T-helper 17 cell (primary cell): ENCODE measurements at places on chromosomes 13 and 19. TPM values are rescaled to one million over a fixed set of nuclear protein-coding genes. Genes with fewer than 3 reads are reported as not detected.

KANK3 gene
- total RNA-seq = 2.9 TPM

DNA sequence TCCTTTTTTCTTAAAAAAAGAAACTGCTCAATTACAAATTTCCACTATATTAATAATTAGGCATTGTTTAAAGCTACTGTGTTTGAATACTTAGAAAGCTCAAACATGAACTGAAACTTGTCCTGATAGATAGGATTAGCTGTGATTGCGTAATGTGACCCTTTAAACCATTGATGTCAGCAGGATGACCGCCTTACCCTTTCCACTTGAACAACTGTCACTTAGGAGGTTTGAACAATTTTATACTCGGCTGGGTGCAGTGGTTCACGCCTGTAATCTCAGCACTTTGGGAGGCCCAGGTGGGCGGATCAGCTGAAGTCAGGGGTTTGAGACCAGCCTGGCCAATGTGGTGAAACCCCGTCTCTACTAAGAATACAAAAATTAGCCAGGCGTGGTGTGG is 2.9 kb downstream of the LAMP1 start:
- H3K36me3 ChIP-seq = no peaks in the 10 kb centered on the region
- DNase-seq = no peak
- no peak overlapping the region for H3K27ac ChIP-seq
- peaks cover 33% of the 10 kb centered on the region for H3K4me1 ChIP-seq
- no peaks in the 10 kb centered on the region for H3K27me3 ChIP-seq
- no peak overlapping the region for H3K4me3 ChIP-seq

DNA sequence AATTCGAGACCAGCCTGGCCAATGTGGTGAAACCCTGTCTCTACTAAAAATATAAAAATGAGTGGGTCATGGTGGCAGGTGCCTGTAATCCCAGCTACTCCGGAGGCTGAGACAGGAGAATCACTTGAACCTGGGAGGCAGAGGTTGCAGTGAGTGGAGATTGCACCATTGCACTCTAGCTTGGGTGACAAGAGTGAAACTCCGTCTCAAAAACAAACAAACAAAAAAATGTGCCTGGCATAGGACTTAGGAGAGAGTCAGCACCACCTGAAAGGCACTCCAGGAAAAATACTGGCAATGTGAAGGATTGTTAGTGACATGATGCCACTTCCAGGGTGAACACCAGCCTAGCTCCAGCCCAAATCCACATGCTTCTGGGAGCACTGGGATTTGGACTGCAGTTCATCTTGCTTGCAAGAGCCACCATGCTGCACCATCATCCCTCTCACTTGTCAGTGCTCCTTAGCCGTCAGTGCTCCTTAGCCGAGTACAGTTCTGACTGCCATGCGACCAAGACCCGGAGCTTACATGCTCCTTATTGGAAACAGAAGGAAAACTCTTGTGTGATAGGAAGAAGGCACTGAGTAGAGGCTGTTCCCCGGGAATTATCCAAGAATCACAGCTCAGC is 145.1 kb upstream of the RNF113B start:
- DNase-seq = no peak
- H3K36me3 ChIP-seq = peaks cover 2% of the 10 kb centered on the region
- peaks cover 45% of the 10 kb centered on the region for H3K27me3 ChIP-seq
- H3K27ac ChIP-seq = no peak overlapping the region
- H3K4me3 ChIP-seq = no peak overlapping the region

CEACAM5 gene
- total RNA-seq = not detected

GRCh38 chr13:74266861-74267260 is 132.7 kb upstream of the KLF12 start:
- no peak for DNase-seq
- no peak overlapping the region for H3K27ac ChIP-seq
- no peaks in the 10 kb centered on the region for H3K36me3 ChIP-seq
- no peaks in the 10 kb centered on the region for H3K27me3 ChIP-seq

TMIGD2 gene
- 5.2 TPM for total RNA-seq

DHDH gene
- total RNA-seq = 0.86 TPM

- no peaks in the 10 kb centered on the region for H3K36me3 ChIP-seq
- H3K27ac ChIP-seq = no peak overlapping the region
- no peak overlapping the region for H3K4me3 ChIP-seq
- peaks cover 34% of the 10 kb centered on the region for H3K27me3 ChIP-seq
These were observed 61.4 kb downstream of the GPR12 start for GRCh38 chr13:26699197-26699490.

- H3K4me3 ChIP-seq = no peak overlapping the region
- no peak for DNase-seq
- H3K27me3 ChIP-seq = no peaks in the 10 kb centered on the region
- H3K36me3 ChIP-seq = no peaks in the 10 kb centered on the region
These were observed 7.2 kb upstream of the RHPN2 start for GRCh38 chr19:33071887-33072286.

CCDC194 gene
- not detected for total RNA-seq

IGFL3 gene
- not detected for total RNA-seq
